Activated CD4-positive, alpha-beta memory T cell treated with anti-CD3 and anti-CD28 coated beads, Interleukin-2, amount 10 ng/mL, durations not matched to agents 7 days and 5 days (primary cell): ENCODE measurements at places on chromosomes 6 and 20. TPM values are rescaled to one million over a fixed set of nuclear protein-coding genes. Genes with fewer than 3 reads are reported as not detected.

The POLR1C gene
- total RNA-seq = 24.1 TPM

The LSM14B gene
- 38.9 TPM for total RNA-seq

DNA sequence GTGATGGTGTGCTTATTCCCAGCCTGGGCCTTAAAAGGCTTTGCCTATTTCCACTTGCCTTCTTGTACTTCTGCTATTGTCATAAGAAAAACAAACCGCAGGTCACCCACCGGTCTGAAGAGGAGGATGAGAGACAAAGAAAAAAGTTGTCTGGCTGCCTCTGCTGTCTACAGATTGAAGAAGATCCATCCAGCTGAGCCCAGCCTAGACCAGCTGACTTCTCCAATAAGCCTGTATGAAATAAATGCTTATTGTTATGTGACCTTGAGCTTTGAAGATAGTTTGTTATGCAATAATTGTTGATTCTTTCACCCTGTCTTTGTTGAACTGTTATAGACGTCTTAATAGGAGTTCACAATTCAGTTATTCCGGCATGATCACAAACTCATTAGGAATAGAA is 223.8 kb upstream of the PRSS16 start:
- no peak for DNase-seq
- H3K27ac ChIP-seq = no peak overlapping the region
- H3K4me3 ChIP-seq = no peak overlapping the region
- H3K4me1 ChIP-seq = peaks cover 9% of the 10 kb centered on the region
- no peaks in the 10 kb centered on the region for H3K36me3 ChIP-seq
- H3K27me3 ChIP-seq = peaks cover 24% of the 10 kb centered on the region

- no peak overlapping the region for H3K27ac ChIP-seq
- no peak for DNase-seq
- no peak overlapping the region for H3K4me3 ChIP-seq
- H3K36me3 ChIP-seq = no peaks in the 10 kb centered on the region
Measured at GRCh38 chr6:40715570-40716403, 128.6 kb upstream of the LRFN2 start.

DNA sequence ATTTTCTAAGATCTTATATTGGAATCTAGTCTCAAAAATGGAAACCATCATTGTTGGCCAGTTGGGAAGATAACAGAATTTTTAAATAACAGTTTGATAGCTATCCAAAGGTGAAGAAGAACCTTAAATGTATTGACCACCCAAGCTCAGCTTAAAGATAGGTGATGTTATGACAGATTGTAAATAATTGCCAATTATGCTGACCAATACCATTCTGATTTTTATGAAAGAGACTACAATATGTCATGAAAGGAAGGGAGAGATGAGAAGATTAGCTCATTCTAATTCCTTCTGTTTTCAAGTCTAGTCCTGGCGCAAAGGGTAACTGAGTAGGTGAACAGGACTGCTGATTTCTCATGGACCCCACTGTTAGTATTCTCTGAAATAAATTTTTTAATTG is 5.7 kb upstream of the TAB2 start:
- H3K4me1 ChIP-seq = peaks cover 14% of the 10 kb centered on the region
- peaks cover 22% of the 10 kb centered on the region for H3K36me3 ChIP-seq
- peaks cover 2% of the 10 kb centered on the region for H3K27me3 ChIP-seq
- H3K27ac ChIP-seq = no peak overlapping the region
- DNase-seq = no peak

- H3K4me1 ChIP-seq = no peaks in the 10 kb centered on the region
- H3K4me3 ChIP-seq = no peak overlapping the region
- H3K36me3 ChIP-seq = no peaks in the 10 kb centered on the region
- no peak overlapping the region for H3K27ac ChIP-seq
Measured at GRCh38 chr20:8225658-8226057, 93.6 kb downstream of the PLCB1 start.

GRCh38 chr6:50925981-50926380 is 107.3 kb downstream of the TFAP2B start:
- H3K36me3 ChIP-seq = no peaks in the 10 kb centered on the region
- H3K27ac ChIP-seq = no peak overlapping the region
- H3K4me3 ChIP-seq = no peak overlapping the region
- no peak for DNase-seq

DNA sequence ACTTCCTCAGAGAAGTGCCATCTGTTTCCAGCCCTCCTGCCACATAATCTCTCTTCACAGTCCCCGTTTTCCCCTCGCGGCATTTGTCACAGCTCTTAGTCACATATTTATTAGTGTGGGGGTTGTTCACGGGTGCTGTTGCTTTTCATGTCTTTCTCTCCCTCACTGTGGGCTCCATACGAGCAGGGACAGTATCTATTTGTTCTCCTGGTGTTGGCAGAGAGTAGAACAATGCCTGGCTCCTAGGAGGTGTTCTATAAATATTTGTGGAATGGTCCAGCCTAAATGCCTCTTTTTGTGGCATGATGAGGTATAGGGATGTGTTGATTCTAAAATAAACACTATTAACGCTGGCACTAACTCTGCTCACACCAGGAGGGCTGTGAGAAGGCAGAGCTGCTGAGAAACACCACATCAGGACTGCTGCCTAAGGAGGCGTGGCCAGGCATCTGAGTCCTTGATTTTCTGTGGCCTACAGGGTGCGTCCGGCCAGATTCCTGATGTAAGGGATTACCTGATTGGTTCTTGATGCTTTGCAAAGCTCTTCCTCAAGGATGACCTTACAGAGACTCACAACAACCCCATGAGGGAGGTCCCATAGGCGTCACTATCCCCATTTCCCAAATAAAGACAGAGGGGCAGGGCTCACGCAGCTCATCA is 219.8 kb upstream of the ARID1B start:
- no peak overlapping the region for H3K4me3 ChIP-seq
- no peaks in the 10 kb centered on the region for H3K36me3 ChIP-seq
- no peak overlapping the region for H3K27ac ChIP-seq

GRCh38 chr6:39696986-39697788 is 28.0 kb downstream of the KIF6 start:
- no peaks in the 10 kb centered on the region for H3K36me3 ChIP-seq
- H3K27me3 ChIP-seq = no peaks in the 10 kb centered on the region
- DNase-seq = no peak
- H3K4me3 ChIP-seq = no peak overlapping the region

DNA sequence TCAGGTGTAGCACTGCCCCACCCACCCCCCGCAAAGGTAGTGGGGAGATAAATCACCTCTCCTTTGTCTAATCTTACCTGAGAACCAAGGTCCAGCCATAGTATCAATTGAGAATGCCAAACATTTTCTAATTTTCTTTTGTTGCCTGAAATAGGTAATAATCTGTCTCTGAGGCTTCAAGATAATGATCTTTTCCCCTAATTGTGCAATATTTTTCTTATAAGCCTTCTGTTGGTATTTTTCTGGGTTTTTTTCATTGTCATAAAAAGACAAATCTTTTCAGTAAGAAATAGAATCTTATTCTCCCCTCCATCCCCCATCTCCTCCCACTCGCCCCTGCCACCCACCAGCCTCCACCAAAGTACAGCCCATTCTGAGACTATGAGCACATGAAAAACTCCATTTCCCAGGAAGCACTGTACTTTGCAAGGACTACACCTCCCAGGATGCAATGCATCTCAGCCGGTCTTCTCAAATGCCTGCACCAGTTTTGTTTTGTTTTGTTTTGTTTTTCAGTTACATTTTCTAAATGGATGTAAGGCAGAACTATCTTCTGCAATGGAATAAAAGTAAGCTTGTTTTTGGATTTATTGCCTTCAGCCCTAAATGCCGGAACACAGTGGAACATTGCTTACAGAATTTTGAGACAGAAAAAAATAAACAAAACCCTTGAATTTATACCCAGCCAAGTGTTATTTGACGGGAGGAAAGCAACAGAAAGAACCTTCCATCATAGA is 268.0 kb downstream of the TFAP2A start:
- H3K4me1 ChIP-seq = no peaks in the 10 kb centered on the region

DNA sequence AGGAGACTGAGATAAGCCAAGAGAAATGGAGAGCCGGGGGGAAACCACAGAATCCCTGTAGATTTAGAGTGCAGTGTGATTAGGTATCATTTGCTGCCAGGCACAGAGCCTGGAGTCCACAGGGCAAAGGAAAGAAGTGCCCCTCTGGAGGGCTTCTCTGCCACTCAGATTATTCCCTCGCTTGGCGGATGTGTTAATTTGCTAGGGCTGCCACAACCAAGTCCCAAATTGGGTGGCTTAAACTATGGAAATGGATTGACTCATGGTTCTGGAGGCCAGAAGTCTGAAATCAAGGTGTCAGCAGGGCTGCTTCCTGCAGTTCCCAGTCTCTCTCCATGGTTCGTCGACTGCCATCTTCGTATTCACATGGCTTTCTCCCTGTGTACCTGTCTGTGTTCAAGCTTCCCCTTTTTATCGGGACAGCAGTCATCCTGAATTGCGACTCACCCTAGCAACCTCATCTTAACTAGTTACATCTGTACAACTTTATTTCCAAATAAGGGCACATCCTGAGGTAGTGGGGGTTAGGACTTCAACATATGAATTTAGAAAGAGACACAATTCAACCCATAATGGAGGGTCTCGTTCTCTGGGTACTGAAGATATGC is 122.2 kb downstream of the ANKRD60 start:
- H3K36me3 ChIP-seq = no peaks in the 10 kb centered on the region
- no peak overlapping the region for H3K4me3 ChIP-seq
- DNase-seq = no peak
- H3K27ac ChIP-seq = no peak overlapping the region
- H3K4me1 ChIP-seq = no peaks in the 10 kb centered on the region

DNA sequence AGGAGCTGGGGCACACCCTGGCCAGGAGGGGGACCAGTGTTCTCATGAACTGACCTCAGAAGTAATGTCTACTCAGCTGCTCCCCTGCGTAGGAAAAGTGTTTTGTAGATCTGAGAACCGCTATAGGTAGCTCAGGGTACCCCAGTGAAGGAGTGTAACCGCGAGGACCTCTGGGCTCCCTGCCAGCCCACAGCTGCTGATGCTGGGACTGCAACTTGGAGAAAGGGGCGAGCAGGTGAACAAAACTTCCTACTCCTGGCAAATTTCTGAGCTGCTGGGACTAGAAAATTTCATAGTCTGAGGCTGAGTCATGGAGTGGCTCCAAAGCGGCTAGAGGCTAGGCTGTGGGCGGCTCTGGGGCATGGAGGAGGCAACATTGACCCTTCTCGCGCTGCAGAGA is 51.9 kb downstream of the PYGB start:
- H3K4me1 ChIP-seq = peaks cover 11% of the 10 kb centered on the region
- no peak overlapping the region for H3K4me3 ChIP-seq
- H3K27me3 ChIP-seq = no peaks in the 10 kb centered on the region
- no peak overlapping the region for H3K27ac ChIP-seq
- no peak for DNase-seq
- H3K36me3 ChIP-seq = peaks cover 6% of the 10 kb centered on the region
